ENCODE measurements at places on chromosomes 1 and 21.

DNA sequence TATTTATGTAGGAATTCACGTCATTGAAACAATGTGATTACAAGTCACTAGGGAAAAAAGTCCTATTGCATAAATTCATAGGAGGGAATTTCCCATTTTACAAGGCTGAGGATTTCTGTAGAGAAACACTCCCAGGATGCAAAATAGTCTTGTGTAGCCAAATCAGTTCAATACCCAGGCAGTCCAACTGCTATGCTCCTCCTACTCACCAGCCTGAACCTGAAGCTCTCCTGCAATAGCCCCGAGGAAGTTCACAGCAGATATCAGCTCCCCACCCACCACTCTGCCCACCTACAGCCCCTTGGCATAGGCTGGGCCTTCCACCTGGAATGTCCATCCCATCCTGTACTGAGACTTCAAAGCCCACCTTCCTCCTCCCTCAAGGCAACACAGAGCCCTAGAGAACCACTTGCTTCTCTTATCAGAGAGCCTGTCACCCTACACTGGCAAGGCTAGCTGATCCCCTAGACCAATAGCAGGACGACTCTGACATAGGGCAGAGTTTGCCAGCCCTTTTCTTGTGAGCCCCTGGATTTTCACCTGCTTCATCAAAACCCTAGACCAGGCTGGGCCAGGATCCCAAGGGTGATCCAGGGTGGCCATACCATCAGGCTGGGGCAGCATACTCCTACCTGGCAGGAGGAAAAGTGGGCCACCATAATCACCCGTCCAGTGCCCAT lies 1.5 kb downstream of the LSS start:
- DNase-seq = no peak

DNA sequence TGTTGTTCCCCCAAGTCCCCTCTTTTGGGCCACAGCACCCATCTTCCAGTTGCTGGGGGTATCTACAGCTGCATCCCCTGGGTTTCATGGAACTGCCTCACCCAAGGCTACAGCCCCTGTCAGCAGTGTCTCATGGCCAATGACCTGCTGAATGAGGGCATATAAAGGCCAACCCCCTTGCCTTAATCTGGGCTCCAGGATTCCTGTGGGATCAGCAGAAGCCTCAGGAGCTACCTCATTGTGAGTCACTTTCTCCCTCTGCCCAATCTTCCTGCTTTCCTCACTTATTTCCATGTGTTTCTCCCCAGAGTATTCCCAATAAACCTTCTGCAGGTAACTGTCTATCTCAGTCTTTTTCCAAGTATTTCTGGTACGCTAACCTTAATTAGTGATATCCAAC lies 37.3 kb upstream of the SYT14 start:
- peak; percentile 5 for DNase-seq

DNA sequence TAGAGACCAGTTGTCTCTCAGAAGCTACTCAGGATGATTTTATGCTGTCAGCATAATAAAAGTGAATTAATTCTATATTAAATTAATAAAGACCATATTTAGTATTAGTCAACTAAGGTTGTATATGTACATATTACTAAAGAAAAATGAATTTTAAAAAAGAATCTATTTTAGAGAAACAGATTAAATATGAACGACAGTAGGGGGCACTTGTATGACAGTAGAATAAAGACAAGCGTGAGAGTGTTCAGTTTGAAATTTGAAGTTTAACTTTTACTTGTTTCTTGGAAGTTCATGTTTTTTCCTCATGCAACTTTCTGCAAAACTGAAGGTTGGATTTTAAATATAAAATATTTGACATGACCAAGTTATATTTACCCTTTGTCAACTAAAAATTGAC lies 67.9 kb upstream of the MACF1 start:
- no peak for DNase-seq

DNA sequence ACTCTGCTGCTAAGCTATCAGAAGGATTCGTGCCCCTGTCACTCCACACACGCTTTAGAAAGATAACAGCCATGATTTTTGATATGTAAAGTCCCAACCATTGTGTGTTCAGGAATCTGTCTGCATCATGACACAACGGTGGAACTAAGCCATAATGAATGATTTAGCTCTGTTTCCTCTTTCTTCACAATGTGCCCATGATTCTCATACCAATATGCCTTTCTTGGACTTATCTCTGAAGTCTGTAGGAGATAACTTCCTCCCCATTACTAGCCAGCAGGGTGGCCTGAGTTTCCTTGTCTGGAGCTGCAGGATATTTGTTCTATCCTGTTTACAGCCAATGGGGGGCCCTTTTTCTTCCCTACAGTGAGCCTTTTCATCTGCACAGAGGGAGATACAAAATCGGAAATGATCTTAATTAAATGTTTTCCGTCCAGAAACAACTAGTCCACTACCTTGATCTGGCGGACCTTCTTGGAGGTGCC lies 511.7 kb downstream of the USP25 start:
- peak; percentile 28 for DNase-seq

DNA sequence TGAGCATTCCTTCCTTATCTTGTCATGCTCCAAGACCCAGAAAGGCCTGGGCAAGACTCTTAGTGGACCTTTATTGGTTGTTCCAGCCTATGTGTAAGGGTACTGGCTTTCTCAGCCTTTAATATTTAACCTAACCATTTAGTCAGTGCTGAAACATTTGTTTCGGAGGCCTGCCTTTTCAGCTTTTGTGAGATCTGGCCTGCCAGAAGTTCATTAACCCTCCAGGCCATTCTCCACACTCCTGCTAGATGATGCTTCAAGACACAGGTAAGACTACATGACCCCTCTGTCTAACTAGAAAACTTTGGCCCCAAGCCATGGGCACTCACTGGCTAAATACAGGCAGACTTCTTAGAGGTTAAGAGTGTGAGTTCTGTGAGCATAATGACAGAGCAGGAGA lies 138.4 kb upstream of the ZP4 start:
- DNase-seq = no peak

- no peak for DNase-seq
Measured at GRCh38 chr1:116944613-116945012, 34.9 kb downstream of the PTGFRN start.

GRCh38 chr1:33738536-33738935 lies 125.3 kb upstream of the HMGB4 start:
- DNase-seq = no peak

- DNase-seq = peak; percentile 72
Measured at GRCh38 chr1:32180186-32181060, 948 bp downstream of the TXLNA start.

GRCh38 chr1:81682490-81682889 lies 118.2 kb upstream of the ADGRL2 start:
- no peak for DNase-seq

- DNase-seq = no peak
Measured at GRCh38 chr1:54284781-54285529, 85.0 kb downstream of the MRPL37 start.

DNA sequence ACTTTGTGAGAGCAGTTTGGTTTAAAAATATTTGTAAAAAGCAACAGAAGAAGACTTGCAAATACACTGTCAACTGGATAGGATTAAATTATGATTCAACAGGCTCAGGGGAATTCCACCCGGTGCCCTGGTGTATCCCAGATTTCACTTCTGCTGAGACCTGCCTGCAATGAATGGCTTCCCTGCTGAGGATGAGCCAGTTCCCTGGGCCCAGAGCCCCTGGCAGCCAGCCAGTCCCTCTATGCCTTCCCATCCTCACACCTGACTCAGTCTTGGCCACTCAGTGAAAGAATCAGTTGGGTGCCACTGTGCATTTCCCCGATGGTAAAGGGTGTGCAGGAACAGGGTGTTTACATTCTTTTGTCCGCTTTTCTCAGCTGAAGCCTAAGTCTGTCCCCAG lies 64.4 kb downstream of the KCTD3 start:
- DNase-seq = no peak

DNA sequence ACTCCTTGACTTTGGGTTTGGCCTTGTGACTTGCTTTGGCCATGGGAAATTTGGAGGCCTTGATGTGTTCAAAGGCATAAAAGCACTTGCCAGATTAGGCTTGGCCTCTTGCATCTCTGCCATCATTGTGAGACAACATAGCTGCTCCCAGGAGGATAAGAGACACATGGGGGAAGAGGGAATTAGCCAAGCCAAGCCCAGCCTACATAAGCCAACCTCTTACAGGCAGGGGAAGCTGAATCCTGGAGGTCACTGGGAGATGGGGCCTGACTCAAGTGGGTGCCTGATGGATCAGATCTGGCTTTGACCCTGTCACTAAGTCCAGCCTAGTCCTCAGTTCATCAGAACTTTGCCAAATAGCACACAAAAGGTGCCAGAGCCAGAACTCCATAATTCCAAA lies 37.6 kb upstream of the HMGB4 start:
- no peak for DNase-seq

DNA sequence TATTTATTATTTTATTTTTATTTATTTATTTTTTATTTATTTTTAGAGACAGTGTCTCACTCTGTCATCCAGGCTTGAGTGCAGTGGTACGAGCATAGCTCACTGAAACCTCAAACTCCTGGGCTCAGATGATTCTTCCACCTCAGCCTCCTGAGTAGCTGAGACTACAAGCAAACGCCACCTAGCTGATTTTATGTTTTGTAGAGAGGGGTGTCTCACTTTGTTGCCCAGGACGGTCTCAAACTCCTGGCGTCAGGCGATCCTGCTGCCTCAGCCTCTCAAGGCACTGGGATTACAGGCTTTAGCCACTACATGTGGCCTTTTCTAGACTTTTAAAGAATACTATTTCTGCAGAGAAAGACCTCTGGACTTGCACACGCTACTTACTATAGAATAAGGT lies 61.3 kb upstream of the C1orf53 start:
- DNase-seq = no peak

DNA sequence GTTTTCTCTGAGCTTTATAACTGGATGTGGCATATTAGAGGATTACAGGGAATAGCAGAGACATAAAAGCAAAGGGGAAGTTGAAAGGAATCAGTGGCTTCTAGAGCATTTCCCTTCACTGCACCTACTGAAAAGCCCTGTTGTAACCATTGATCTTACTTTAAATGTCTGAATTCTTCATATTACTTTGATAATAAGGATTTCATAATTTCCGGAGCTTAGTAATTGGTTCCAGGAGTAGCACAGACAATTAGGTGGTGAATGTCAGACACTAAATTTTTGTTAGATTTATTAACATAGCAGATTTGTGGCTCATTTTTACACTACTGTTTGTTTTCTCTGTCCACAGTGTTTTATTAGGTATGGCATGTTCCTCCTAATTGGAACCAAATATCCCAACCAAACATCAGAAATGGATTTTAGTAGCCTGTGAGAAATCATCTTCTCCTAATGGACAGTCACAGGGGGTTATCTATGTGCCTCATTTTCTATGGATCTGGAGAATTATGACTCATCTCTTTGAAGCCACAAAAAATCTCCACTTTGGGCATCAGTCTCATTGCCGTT lies 100.5 kb downstream of the GIPC2 start:
- DNase-seq = no peak

DNA sequence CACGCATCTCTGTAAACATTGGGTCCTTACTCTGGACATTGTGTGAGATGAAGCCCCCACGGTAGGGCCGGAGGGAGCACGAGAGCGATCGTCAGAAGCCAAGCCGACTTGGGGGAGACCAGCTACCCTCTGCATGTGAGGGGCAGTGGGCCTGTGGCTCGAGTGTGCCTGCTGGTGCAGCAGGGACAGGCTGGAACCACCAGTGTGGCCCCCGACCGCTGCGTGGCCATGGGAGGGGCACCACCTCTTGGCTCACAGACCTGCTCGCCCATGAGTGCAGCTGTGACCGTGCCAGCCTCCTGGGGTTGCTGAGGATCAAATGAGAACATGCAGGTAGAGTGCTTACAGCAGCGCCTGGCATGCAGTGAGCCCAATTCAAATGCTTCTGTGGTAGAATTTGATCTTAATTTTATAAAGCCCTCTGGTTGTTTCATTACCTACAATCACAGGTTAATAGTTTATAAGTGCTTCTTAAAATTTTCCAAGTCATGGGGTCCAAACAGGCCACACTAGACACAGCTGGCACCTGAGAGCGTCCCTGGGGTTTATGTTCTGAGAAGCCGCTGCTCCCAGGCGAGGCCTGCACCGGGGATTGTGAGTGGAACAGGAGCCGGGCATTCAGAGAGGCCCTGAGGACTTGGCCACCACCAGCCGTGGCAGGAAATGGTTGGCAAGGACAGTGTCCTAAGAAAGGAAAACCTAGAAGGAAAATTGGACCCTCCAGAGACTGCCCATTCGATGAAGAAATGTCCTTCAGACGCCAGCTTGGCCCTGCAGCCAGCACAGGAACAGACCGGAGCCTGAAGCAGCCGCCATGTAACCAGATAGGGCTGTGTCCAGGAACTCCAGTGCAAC lies 22.6 kb upstream of the ADARB1 start:
- no peak for DNase-seq

- no peak for DNase-seq
Measured at GRCh38 chr1:80882553-80882952, 918.2 kb upstream of the ADGRL2 start.

- peak; percentile 66 for DNase-seq
Measured at GRCh38 chr1:182446033-182446669, 3.8 kb upstream of the RGSL1 start.

DNA sequence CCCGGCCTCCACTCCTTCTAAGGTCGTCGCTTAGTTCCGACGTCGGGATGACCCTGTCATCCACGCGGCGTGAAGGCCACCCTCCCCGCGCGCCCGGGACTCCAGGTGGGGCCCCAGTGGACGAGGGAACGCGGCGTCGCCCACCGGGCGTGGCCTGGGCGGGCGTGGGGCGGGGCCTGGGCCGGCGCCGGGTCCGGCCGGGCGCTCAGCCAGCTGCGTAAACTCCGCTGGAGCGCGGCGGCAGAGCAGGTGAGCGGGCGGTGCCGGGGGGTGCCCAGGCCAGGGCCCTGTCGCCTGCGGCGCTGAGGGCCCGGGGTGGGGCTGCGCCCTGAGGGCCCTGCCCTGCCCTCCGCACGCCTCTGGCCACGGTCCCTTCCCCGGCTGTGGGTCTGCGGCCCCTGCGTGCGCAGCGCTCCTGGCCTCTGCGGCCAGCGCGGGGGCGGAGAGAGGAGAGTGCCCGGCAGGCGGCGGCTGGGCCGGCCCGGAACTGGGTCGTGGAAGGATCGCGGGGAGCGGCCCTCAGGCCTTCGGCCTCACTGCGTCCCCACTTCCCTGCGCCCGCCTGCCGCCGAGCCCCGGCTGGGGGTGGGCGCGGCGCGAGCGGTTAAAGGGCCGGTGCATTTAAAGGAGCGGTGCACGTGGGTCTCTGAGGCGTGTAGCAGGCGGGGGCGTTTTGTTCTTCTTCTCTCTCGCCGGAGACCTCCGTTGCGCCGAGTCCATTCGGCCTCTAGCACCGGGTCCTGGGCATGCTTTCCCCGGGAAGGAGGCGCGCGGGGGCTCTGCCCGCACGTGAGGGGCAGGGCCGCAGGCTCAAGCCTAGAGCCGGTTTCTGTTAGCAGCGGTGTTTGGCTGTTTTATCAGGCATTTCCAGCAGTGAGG lies at the start of gene PSEN2:
TSS of gene PSEN2 (plus strand) at position 216 of the 879 bp plus-strand sequence. CDS start 11,292 bp downstream, outside the sequence.
- peak; percentile 89 for DNase-seq
